ENCODE measurements at places on chromosomes 4 and X.

DNA sequence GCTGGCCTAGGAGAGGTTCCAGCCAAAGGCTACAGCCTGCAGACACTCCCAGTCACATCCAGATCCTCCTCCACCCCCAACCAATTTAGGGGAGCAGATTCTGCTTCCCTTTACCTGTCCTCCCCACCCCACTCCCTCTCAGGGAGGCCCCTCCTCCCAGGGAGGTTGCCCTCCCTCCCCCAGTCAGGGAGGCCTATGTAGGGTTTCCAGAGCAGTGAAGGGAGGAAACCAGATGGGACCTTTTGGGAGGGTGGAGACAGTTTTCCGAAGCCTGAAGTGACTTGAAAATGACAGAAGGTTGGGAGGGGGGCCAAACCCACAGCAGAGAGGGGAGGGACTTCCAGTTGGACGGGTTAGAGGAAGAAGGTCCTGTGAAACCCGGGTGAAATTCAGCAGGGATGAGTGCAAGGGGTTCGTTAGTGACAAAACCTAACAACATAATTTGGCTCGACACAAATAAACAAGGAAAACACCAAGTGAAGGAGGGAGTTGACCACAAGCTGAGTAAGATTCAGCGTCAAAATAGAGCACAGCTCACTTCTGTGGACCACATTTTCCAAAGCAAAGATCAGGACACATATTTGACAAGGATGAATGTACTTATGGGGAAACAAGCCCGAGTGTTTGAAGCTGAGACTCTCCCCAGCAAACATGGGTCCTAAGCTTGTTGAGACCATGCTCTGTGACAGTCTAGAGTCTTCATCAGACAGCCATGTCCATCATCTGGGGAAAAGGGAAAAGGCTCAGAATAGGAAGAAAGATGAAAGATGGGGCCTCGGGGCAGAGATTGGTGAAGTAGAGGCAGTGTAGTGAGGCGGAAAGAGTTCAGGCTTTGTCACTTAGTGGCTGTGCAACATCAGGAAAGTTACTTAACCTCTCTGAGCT, 46.4 kb downstream of the PRPS1 start:
- no peak for DNase-seq

- DNase-seq, result no peak
These were observed 302.3 kb downstream of the DCHS2 start for GRCh38 chr4:154189346-154189745.

- no peak for DNase-seq
These were observed 38.7 kb upstream of the PDK3 start for GRCh38 chrX:24426340-24426913.

DNA sequence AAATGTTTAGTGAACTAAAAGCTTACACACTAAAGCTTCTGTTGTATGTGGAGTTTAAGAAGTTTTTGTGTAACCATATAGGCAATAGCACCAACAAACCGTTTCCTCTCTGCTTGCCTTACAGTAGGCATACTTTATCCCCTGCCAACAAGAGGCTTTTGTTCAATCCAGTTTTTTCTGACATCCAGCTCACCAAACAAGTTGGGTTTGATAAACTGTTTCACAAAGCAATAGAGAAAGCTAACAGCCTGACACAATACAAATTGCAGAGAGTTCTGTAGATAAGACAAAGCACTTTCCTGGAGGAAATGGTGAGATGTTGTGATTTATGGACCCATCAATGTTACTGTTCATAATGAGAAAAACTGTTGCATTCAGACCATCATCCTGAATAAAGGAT, 53.8 kb downstream of the PACRGL start:
- DNase-seq, result no peak

DNA sequence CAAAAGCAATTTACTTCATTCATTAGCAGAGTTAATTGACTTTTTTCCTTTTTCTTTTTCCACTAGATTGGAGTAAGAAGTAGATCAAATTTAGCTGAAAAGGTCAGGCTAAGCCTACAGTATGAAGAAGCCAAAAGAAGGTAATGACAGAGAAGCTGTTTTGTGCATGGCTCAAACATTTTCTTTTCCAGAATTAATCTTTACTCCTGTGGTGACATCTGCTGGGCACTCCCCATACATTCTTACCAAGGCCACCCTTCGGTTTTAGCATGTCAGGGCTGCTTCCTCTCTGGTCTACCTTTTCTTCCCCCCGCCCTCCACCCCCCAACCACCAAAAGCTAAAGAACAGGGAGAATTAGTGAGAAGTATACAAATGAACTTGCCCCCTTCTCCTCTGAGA, 70.2 kb downstream of the CLDN22 start:
- peak; percentile 26 for DNase-seq

- no peak for DNase-seq
These were observed 1.5 kb upstream of the NKX6-1 start for GRCh38 chr4:84500386-84501201.

GRCh38 chr4:786861-787300, 39.0 kb downstream of the CPLX1 start:
- DNase-seq, result no peak

- no peak for DNase-seq
These were observed 339.9 kb downstream of the MAPK10 start for GRCh38 chr4:86019906-86020305.

GRCh38 chr4:23856630-23857029, 33.2 kb downstream of the PPARGC1A start:
- no peak for DNase-seq

- no peak for DNase-seq
These were observed 100.9 kb downstream of the LNX1 start for GRCh38 chr4:53490161-53490956.

- no peak for DNase-seq
These were observed 13.8 kb downstream of the BCOR start for GRCh38 chrX:40083979-40084359.

GRCh38 chr4:76856243-76857073, 41.5 kb downstream of the SOWAHB start:
- DNase-seq, result no peak

DNA sequence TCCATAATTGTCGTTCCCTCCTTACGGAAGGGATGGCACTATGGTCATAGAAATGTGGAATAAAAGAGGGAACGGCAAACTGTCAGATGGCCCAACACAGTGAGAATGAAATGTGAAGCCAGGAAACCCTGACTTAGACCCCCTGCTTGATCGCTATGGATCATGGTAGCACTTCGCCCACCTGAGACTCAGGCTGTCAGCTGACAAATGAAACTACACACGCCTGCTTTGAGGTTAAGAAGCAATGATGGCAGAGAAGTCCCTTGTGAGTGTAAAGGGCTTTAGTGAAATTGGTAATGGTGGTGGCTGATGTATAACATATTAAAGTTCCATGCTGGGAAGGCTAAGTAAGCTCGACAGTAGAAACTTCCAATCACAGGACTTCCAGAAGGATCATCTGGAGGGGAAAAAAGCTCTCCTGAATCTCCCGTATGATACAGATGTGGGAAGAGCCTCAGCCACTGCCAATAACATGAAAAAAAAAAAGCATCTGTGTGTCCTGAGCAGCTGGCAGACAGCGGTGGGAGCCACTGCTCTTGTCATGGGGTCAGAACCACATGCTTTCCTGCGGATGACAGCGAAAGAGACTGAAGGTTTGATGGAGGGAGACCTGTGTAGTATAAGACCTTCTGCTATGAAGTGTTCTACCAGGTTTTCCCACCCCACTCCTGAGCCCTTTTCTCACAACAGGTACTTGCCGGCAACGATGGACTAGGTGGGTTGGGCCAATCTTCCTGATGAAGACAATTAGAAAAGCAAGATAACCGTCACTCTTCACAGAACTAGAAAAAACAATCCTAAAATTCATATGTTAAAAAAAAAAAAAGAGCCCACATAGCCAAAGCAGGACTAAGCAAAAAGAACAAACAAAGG, 107.6 kb downstream of the AFAP1 start:
- DNase-seq, result no peak

- DNase-seq, result peak; percentile 91
These were observed at the start of gene PPA2 for GRCh38 chr4:105473324-105474098. TSS of gene PPA2 (minus strand) at chr4:105474062. CDS start at chr4:105474050, 12 bp downstream.

DNA sequence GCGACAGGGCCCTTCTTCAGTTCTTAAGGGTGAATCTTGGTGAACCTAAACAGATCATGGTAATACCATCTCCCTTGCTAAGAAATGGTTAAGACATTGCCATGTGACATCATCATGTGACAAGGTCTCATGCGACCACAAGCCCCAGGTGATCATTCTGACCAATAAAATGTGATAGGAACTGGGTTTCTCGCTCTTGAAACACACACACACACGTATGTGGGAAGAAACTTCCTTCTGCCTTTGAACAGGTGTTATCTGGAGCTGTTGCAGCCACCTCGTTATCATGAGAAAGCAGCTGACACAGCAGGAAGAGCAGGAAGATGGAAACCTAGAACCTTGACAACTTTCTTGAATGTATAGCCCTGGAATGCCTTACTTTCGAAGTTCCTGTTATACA, 10.2 kb downstream of the SOD3 start:
- no peak for DNase-seq

- DNase-seq, result no peak
These were observed 28.1 kb downstream of the BMP3 start for GRCh38 chr4:81058621-81059020.

GRCh38 chr4:181911420-181911819, 331.8 kb upstream of the TENM3 start:
- no peak for DNase-seq

- DNase-seq, result peak; percentile 39
These were observed 30.1 kb downstream of the NEIL3 start for GRCh38 chr4:177339477-177340374.

DNA sequence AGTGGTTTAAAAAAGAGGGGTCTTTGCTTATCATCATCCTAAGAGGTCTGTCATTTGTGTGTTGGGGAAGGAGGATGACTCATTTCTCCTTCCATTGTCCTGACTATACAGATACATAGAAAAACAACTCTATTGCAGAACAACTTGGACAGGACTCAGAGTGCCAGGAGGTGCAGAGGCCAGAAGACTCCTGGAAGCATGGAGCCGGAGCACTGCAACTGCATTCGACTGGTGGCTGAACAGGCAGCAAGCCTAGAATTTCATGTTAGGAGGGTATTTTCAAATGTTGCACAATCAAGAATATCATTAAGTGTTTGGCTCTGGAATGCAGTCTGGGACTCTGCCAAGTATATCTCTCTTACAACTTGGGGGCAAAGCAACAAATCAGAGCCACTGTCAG, 35.0 kb upstream of the MAML3 start:
- no peak for DNase-seq

- DNase-seq, result no peak
These were observed 62.3 kb upstream of the TLL1 start for GRCh38 chr4:165810726-165811125.

- no peak for DNase-seq
These were observed 163.2 kb downstream of the PRKX start for GRCh38 chrX:3550160-3550751.

GRCh38 chrX:44433556-44433955, 90.1 kb upstream of the EFHC2 start:
- no peak for DNase-seq

- DNase-seq, result no peak
These were observed 82.2 kb upstream of the PCDH18 start for GRCh38 chr4:137614491-137614890.

DNA sequence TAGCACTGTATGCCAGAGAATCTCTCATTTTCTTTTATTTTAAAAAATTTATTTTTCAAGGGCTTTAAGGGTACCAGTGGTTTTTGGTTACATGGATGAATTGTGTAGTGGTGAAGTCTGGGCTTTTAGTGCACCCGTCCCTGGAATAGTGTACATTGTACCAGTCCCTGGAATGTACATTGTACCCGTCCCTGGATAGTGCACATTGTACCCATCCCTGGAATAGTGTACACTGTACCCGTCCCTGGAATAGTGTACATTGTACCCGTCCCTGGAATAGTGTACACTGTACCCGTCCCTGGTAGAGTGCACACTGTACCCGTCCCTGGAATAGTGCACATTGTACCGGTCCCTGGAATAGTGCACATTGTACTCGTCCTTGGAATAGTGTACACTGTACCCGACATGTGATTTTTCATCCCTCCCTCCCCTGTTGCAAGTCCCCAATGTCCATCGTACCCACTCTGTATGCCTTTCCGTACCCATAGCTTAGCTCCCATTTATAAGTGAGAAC, 56.1 kb upstream of the HELT start:
- no peak for DNase-seq

GRCh38 chr4:7877176-7877575, 62.5 kb downstream of the AFAP1 start:
- no peak for DNase-seq

- no peak for DNase-seq
These were observed 81.9 kb upstream of the LRPAP1 start for GRCh38 chr4:3613967-3614730.

GRCh38 chr4:189177130-189177529, 763.5 kb upstream of the FRG1 start:
- no peak for DNase-seq

DNA sequence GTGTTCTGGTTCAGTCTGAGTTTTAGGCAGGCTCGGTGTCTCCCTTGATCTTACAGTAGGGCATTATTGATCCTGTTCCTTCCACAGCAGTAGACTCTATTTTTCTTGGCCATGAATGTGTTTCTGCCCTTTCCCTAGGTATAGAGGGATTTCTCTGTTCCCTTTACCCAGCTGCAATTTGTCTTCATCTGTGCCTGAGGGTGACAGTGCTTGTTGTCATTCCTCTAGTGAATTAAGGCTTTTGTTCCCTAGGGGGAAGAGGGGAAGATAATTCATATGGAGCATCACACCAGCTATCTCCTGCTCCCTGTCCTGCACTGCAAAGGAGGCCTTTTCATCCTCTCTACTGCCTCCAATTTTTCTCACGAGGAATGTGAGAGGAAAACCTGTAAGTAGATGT, 39.7 kb upstream of the CXorf51A start:
- no peak for DNase-seq

GRCh38 chr4:74944354-74944793, 11.5 kb downstream of the PARM1 start:
- no peak for DNase-seq

DNA sequence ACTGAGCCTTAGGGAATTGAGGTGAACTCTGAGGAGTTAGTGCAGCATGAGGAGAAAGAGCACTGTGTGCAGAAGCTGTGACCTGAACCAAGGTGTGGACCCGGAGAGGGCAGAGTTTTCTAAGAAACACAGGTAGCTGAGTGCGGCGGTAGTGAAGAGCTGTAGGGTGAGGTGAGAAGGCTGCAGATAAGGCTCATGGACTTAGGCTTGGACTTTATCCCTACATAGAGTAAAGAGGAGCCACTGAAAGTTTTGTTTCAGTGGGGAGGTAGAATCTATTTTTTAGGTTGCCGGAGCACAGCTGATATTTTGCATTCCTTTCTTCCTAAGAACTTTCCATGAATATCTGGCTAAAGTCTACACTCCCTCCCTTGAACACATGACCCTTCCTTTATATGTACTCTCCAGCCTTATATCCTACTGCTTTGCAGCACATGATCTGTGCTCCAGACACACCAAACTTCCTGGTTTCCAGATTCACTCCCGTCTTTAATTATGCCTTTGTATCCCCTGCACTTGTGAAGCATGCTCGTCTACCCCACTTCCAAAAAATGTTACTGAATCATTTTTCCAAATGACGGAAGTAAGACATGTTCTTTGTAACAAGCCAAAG, 10.6 kb upstream of the PGRMC2 start:
- no peak for DNase-seq
